Vagina (tissue), 2 donors: ENCODE measurements at places on chromosomes 4 and X. TPM values are rescaled to one million over a fixed set of nuclear protein-coding genes. Genes with fewer than 3 reads are reported as not detected.

GRCh38 chr4:1747603-1747967 is 26.3 kb downstream of the TACC3 start:
- DNase-seq = no peak

GRCh38 chr4:99856166-99856565 is 38.1 kb downstream of the LAMTOR3 start:
- DNase-seq = no peak

The IQCM gene
- total RNA-seq = not detected

DNA sequence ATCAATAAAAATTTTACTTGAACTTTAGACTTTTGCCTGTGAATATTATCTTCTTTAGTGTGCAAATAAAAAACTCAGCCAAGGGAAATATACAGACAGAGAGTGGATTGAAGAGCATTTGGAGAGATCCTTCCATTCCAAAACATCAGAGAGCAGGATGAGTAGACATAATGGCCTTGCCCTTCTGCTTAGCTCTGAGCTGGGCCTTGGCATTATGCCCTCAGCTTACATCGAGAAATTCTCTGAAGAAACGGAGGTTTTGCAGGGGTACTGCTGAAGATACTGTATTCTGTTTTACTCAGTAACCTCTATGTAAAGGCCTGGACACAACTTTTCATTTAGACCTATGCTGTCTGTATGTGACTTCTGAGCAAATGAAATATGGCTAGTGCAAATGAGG is 317.4 kb downstream of the STIM2 start:
- no peak for DNase-seq

DNA sequence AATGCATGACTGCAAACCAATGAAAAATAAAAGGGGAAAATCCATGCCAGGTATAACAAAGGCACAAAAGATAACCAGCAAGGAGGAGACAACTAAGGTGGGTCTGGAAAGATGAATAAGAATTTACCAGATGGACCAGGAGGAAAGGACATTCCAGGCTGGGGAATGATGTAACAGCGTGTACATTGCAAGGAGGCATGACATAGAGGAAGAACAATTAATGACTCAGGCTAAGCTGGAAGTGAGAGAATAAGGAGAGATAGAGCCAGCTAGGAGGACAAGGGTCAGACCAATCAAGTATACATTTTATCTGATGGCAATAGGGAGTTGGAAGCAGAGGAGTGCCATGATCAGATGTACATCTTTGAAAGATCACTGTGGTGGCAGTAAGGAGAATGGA is 57.0 kb downstream of the MTMR8 start:
- DNase-seq = no peak

GRCh38 chr4:165360041-165360695 is 18.6 kb upstream of the CPE start:
- DNase-seq = no peak

GRCh38 chr4:65296246-65296645 is 374.0 kb downstream of the EPHA5 start:
- no peak for DNase-seq

The NAP1L2 gene
- 4.7 TPM for total RNA-seq

The GABRQ gene
- 1.2 TPM for total RNA-seq

DNA sequence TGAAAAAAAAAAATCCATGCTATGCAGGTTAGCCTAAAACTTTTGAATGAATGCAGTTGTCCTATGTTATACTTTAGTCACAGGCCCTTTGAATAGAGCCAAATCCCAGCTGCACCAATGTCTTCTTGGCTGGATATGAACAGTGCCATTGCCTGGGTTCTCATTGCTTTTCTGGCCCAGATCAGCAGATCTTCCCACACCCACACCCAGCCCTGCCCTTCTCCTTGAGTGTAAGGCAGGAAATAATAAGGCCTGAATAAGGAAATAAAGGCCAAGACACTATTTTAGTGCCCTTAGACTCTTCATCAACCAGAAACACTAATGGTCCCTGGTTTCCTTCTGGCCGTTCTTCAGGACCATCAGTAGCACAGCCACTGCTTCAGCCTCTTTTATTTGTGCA is 66.6 kb downstream of the USP38 start:
- no peak for DNase-seq

DNA sequence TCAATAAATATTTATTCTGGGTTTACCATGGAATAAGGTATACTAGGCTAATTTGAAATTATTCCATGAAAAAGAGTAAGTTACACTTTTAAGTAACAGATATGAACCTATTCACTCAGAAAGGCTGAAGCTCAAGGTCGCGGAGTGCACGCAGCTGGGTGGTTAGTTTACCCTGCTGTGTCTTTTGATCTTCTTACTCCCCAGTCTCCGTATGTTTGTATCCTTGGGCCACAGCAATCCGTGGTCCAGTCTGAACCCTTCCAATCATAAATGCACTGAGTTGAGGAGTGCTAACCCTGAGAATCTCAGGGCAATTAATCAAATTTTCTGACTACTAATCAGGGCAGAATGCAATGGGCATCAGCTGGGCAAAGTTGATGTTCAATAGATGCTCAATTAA is 33.9 kb downstream of the RPS3A start:
- DNase-seq = no peak

- no peak for DNase-seq
Observed at GRCh38 chr4:82138374-82138773, 235.4 kb downstream of the HNRNPD start.

- no peak for DNase-seq
Observed at GRCh38 chrX:20412871-20413486, 146.3 kb upstream of the RPS6KA3 start.

DNA sequence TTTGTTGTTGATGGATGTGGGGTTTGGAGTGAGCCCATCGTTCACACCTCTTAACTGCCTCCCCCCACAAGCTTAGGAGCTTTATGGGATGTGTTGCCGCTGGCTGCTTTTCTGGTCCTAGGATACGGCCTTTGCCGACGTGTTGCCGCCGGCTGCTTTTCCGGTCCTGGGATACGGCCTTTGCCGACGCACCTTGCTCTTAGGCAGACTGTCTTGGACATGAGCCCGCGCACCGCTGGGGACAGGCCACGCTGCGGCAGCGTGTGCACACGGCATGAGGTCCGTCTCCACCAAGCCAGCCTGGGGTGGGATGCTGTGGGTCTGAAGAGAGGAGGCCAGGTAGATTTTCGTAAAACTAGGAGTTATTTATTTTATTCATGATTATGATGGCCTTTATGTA is 14.2 kb downstream of the RGS12 start:
- DNase-seq = no peak

DNA sequence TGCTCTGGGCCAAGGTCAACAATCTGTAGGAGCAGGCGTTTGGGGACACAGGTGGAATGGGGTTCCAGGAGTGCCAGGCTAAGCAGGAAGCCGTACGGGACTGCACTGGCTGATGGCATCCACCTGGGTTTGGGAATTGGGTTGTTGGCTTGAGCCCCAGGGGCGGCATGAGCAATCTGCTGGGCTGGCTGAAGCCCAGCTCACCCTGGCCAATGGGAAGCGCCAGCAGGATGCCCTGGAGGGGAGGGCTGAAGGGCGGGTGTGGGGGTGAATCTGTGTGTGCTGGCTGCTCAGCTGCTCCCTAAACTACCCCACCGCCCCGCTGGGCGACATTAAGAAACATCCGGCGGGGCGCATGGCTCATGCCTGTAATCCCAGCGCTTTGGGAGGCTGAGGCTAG is 8.9 kb upstream of the RGS12 start:
- no peak for DNase-seq

- DNase-seq = no peak
Observed at GRCh38 chr4:151218343-151218742, 58.6 kb upstream of the PRSS48 start.

The ZFP92 gene
- 0.25 TPM for total RNA-seq

The CLNK gene
- not detected for total RNA-seq

DNA sequence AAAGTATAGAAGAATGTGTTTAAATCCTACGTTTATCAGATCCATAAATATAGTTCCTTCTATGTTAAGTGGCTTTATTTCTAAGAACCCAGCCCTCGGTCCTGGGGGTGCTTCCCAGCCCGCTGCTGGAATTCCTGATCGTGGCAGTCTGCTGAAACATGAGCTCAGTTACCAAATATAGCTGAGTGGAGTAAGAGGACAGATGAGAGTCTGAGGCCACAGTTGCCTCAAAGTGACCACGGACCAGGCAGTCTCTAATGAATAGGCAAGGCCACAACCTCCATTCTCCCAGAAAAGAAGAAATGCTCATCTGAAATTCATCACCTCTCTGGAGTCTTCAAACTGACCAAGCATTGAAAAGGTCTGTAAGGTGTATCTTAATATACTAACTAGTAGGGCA is at the start of gene PALLD:
TSS of gene PALLD (plus strand) at position 219 of the 400 bp plus-strand sequence.
- DNase-seq = no peak

DNA sequence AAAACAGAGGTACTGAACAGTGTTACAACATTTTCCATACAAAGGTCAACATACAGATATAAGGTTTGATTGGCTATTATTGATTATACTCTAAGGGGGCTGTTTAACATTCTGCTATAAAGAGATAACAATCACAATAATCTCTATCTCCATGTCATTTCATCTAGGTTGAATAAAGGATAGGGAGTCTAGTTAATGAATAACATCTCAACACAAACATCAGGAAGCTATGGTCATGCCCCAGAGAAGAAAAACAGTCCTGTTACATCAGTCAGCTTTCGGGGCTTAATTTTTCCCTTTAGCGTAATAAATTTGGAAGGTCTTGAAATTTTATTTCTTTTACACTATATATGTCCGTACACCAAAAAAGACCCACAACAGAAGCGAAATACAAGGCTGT is 41.5 kb upstream of the DCAF8L2 start:
- DNase-seq = no peak

DNA sequence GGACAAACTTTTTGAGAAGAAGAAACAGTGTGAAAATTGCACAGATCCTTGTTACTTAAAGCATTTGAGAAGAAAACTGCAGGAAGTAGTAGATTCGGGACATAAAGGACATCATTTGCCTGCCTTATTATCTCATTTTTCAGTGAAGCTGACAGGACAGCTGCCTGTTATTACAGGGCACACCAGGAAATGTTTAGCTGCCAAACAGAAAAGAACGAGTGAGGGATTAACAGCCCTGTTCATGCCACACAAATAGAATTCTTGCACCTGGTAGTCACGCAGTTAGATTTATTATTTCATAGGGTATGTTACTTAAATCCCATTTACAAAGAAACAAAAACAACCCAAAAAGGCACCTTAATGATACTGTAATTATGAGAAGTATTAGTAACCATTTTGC is 100.6 kb downstream of the CHIC2 start:
- no peak for DNase-seq

The ZNF630 gene
- total RNA-seq = 4.7 TPM

DNA sequence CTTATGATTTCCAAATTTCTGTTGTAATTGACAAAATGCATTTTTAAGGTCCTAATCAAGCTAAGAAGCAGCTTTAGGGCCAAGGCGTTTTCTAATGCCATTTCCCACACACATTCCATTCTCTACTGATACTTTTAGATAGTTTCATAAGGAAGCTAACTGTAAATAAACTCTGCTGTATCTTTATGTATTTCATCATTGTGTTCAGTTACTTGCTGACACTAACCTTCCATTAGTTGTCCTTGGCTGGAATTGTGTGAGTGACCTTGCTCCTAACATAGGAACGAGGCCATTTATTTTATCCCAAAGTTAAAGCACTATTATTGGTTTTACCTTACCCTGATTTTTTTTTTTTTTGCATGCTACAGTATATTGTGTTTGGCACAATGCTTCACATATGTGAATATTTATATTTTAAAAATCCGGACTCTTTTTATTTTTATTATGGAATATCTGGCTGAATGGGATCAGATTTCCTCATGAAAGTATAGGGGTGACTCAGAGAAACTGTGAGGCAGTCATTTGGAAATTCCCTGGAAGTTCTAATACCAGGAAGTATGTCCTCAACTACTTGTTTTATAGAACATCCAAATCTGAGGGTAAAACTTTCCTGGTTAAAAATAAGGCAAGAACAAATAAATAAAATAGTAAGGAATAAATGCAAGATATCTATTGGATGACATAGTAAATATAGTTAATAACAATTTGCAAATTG is 62.7 kb upstream of the SORBS2 start:
- no peak for DNase-seq

The SMR3B gene
- not detected for total RNA-seq

- no peak for DNase-seq
Observed at GRCh38 chr4:81599742-81600380, 128.2 kb upstream of the RASGEF1B start.

- DNase-seq = no peak
Observed at GRCh38 chr4:78753091-78753490, 23.1 kb upstream of the BMP2K start.

DNA sequence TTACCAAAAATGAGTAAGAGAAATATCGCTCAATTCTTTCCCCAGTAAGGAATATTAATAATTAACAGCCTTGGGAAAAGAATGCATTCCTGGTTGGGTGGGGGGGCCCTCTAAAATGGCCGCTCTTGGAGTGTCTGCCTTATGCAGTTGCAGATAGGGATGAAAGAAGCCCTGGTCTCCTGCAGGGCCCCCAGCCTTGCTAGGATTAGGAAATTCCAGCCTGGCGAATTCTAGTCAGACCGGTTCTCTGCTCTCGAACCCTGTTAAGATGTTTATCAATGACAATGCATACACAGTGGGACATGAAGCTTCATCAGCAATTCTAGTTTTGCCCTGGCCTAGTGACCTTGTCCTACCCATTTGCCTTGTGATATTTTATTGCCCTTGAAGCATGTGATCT is 1047.7 kb upstream of the GRID2 start:
- DNase-seq = no peak

DNA sequence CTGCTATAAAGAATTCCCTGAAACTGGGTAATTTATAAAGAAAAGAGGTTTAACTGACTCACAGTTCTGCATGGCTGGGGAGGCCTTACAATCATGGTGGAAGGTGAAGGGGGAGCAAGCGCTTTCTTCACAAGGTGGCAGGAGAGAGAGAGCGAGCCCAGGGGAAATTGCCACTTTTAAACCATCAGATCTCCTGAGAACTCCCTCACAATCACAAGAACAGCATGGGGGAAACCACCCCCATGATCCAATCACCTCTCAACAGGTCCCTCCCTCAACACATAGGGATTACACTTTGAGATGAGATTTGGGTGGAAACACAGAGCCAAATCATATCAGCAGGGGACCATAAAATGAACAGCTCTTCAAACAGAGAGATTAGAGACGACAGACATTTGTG is 198.6 kb downstream of the MAGEB5 start:
- DNase-seq = no peak

The PF4V1 gene
- total RNA-seq = not detected

The HELT gene
- not detected for total RNA-seq

GRCh38 chr4:119082661-119083060 is 53.0 kb upstream of the MYOZ2 start:
- no peak for DNase-seq

The PPM1K gene
- 22.8 TPM for total RNA-seq

DNA sequence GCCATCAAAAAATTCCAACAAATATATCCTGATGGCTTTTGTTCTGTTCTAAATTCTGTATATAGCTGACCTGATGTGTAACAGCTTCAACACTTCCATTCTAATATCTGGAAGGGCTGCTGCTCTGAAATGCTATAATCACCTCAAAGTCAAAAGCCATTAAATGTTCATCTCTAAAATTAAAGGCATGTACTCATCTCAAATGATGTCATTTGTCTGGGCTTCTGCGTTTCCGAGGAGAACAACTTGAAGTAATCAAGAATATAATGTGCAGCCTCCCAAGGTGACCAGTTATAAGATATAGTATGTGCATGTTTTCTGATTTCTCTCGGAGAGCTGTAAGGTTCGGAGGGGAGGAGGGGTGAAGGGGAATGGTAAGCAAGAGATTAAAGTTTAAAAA is 237.6 kb downstream of the SCFD2 start:
- no peak for DNase-seq

The KCND1 gene
- 2.0 TPM for total RNA-seq
